Kidney epithelial cell (primary cell): ENCODE measurements at places on chromosomes 2 and 18. TPM values are rescaled to one million over a fixed set of nuclear protein-coding genes. Genes with fewer than 3 reads are reported as not detected.

- no peak for DNase-seq
Measured at GRCh38 chr18:23671564-23671963, 8.9 kb upstream of the ANKRD29 start.

Gene HOXD9
- total RNA-seq = 11.6 and 12.2 TPM in 2 replicates

DNA sequence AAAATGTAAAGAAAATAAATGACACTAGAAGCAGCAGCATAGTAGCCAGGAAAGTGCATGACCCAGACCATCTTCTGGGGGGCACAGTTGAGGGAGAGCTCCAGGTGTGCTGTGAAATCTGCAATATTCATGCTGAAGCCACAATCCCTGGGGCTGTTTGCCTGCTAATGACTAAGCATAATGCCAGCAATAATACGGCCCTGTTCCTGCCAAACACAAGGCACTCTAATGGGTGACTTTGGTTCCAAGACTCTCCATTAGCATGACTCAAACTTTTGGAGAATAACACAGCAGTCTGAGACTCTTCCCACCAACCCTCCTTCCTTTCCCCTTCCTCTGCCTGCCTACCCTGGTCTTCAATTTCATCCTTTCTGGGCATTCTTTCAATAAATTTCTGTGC lies 77.9 kb upstream of the DOCK10 start:
- DNase-seq = no peak

Gene IL36G
- not detected in 2 replicates for total RNA-seq

Gene EN1
- total RNA-seq = not detected in 2 replicates

Gene APOB
- total RNA-seq = not detected in 2 replicates

- no peak for DNase-seq
Measured at GRCh38 chr2:127674241-127675209, 805 bp downstream of the LIMS2 start.

GRCh38 chr2:46225730-46226129 lies 71.5 kb upstream of the EPAS1 start:
- DNase-seq = no peak

GRCh38 chr18:5979971-5980457 lies 84.7 kb upstream of the TMEM200C start:
- DNase-seq = no peak

DNA sequence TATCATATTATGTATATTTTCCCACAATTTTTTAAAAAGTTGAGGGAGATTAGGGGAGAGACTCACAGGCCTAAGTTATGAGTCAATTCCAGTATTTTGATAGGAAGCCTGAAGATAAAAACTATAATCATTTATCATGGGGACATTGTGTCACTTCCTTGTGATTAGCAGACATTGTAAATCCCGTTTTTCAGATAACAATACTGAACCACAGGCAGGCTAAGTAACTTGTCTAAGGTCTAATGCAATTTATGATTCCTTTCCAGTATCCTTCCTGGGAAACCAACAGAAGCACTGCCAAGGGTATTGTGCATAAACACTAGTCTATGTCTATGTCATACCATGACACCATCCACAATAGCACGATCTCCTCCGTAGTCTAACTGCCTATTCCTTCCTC lies 235.2 kb upstream of the PIK3C3 start:
- no peak for DNase-seq

Gene IL36B
- not detected in 2 replicates for total RNA-seq

Gene CCBE1
- 1.1 and 1.2 TPM in 2 replicates for total RNA-seq

Gene RALB
- 32.5 and 45.2 TPM in 2 replicates for total RNA-seq

GRCh38 chr2:172736424-172737174 lies 954 bp downstream of the RAPGEF4 start:
- no peak for DNase-seq

DNA sequence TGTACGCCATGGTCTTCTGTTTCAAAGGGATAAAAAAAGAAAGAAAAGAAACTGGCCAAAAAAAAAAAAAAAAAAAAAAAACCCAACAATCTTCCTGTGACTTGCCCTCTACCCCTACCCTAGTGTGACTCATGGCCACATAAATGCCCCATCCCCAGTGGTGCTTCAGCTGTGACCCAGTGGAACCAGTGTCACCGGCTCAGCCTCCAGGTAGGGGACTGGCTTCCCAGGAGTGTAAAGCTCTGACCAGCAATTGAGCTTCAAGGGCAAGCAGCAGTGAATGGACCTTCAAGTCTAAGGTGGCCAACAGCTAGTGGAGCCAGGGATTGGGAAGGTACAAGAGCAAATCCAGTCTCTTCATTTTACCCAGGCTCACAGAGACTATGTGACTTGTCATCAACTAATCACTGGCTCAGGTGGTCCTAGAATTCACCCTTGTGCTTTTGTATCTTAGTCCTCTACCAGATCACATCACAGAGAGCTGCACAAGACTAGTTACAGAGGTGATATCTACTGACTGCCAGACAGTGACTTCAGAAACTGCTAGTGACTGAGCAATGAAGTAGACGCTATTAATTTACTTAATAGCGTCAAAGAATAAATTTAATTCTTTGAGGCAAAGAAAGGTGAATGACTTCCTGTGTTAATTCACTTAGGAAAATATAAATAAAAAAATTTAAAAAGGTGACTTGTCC lies 1.3 kb upstream of the TGFBRAP1 start:
- DNase-seq = no peak

GRCh38 chr2:158818511-158818910 lies 23.4 kb downstream of the DAPL1 start:
- no peak for DNase-seq

Gene DSC3
- 3.3 and 3.4 TPM in 2 replicates for total RNA-seq

GRCh38 chr2:64137567-64137966 lies 6.7 kb downstream of the PELI1 start:
- no peak for DNase-seq

- no peak for DNase-seq
Measured at GRCh38 chr2:74849228-74849892, 15.4 kb downstream of the HK2 start.

DNA sequence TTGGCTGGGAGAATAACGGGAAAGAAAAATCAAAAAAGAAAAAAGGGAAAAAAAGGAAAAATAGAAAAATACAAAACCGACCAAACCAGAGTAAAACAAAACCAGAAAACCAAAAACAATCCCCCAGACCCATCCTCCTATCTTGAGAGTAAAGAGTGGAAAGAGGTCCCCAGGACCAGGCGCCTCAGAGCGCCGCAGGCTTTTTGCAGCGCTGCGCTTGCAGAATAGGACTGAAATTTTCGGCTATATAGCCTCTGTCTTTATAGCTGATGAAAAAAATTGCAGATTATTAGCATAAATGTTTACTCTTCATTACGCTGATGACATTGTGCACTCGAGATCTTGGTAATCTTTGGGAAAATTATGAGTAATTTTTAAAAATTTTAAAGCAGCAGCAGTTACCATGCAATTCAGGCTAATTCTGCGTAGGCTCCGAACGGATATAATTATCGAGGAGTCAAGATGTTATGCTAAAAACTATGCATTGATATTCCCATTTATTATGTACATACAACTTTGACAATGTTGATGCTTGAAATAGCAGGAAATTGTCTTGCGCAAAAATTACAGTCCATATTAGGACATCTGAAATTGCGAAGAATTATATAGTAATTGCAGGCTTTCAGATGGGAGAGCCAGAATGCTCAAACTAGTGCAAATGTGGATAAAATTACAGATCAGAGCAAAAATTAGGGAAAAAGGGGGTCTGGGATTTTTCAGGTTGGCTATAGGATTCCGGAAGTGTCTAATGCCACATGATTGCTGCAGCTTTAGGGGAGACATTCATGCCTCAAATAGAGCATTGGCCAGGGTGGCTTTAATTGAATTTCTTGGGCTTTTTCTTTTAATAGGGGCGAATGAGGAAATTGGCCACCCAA lies 8.3 kb downstream of the DLX1 start:
- DNase-seq = no peak

DNA sequence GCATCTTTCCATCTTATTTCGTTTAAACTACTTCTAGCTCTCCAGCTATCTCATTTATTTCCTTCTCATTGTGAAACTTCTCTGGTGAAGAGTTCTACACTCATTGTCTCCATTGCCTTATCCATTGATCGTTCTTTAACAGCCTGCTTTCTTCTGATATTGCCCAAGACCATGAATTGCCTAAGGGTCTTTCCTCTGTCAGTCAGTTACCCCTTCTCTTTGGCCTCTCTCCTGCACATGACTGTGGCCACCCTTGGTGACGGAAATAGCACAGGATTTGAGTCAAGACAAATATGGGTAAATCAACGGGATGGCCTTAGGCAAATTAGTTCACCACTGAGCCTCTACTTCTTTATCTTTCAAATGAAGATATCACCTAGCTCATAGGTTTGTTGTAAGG lies 26.6 kb downstream of the NHEJ1 start:
- no peak for DNase-seq

DNA sequence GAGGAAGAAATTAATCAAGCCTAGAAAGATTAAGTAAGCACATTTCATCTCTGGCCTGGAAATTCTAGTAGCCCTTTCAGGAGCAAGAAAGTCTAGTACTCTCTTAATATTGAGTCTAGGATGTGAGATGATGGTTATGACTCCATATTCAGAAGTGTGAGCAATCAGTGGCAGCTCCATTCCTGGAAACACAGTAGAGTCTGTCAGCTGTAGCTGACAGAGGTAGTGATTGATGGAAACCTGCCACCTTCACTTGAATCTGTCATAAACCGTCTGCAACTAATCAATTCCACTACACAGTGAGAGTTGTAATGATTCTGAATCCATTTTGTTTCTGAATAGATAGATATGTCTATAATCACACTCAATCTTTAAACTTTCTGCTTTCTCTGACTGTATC lies 635.1 kb downstream of the IRS1 start:
- no peak for DNase-seq

DNA sequence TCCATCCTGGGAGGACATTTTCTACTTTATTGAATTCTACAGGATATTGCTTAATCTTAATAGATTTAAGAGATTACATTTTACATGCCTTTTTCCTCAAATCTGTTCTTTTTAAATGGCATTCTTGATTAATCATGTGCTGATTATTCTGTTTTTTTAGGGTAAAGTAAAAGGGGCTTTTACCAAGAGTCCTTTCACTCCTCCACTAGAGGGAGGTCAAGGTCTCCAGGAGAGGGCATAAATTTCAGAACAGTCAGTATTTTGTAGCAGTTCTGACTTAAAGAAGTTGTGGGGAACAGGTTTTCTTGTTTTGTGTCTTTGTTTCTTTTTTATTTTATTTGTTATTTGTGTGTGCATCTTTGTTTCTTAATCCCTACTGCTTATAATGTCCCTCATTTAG lies 25.4 kb downstream of the WDR75 start:
- DNase-seq = no peak

Gene HSBP1L1
- total RNA-seq = 26.4 and 29.3 TPM in 2 replicates

DNA sequence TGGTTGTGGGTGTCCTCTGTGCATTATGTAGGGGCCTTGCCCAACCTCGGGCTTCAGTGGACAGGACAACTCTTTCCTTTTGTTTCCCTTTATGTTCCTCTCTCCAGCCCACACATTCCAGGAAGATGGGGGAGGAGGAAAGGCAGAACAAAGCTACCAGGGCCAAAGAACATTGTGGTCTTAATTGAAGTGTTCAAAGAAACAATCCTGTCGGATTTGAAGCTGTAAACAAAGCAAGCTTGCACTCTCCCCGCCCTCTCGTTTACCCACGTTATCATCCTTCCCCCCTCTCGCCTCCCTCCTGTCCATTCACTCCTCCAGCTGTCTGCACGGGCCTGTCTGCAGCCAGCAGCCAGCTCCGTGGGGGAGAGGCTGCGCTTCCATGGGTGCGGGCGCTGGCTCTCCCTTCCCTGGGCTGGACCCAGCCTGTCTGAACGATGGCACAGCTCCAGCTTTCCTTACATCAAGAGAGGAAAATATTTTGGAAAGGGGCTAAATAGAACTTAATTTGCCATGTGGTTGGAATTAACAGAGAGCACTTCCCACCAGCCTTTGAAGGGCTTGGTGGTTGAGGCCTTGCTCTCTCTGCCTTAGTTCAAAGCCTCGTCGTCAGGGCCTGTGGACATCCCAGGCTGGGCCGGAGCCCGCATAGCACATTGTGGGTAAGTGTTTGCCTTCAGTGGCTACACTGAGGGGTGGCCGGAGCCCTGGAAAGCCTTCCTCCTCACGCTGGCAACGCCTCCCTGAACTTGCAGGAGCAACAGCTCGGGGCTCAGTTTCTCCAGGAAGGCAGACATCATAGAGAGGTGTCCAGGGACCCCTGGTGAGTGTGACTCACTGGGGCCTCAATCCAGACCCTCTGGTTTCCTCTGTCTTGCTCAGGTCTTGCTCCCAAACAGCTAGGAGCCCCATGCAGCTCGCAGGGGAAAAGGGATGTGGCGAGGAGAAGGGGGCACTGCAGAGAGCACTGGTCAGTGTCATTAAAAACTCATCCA lies 60.6 kb upstream of the HS6ST1 start:
- DNase-seq = no peak

DNA sequence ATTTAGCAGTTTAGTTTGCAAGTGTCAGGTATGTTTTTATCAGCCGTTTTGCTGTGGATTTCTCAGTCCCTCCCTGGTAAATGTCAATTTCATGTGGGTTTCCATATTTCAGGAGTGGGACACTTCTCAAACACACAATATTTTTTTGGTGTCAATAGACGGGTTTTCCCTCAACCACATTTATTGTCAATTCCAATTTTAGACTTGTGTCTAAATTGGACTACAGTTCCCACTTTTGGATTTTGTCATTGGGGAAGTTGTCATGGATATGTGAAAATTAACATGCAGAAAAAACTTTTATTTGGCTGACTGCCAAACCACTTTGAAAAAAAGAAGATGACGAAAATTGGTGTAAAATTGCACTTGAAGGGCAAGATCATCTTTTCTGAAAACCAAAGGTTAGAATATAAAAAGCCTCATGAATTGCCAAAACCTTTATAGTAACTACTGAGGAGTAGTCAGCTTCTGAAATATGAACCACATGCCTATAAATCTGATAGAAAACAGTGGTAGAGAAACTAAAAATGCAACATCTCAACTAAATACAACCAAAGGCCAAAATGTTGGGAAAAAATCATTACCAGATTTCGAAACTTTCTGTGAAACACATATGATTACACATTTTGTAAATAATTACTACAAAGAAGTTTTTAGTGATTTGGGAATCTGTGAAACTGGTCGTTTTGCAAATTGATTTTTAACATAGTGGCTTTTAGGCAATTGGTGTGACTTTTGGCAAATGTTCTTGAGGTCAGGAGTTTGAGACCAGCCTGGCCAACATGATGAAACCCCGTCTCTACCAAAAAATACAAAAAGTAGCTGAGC lies 106.4 kb downstream of the BCL2L11 start:
- DNase-seq = no peak

- no peak for DNase-seq
Measured at GRCh38 chr2:238158509-238159070, at the start of gene ERFE. ERFE (plus strand) TSS chr2:238158970; CDS start chr2:238159008, 38 bp downstream.

Gene REG3G
- total RNA-seq = not detected in 2 replicates

- DNase-seq = no peak
Measured at GRCh38 chr18:58556331-58557007, 72.4 kb downstream of the ALPK2 start.

- no peak for DNase-seq
Measured at GRCh38 chr2:97699765-97700444, 13.5 kb upstream of the ZAP70 start.
